Right atrium auricular region (tissue), 2 donors: ENCODE measurements at places on chromosomes 7 and 10.
A peak's percentile ranks its signal among the peaks of the same experiment; 100 is the strongest.

DNA sequence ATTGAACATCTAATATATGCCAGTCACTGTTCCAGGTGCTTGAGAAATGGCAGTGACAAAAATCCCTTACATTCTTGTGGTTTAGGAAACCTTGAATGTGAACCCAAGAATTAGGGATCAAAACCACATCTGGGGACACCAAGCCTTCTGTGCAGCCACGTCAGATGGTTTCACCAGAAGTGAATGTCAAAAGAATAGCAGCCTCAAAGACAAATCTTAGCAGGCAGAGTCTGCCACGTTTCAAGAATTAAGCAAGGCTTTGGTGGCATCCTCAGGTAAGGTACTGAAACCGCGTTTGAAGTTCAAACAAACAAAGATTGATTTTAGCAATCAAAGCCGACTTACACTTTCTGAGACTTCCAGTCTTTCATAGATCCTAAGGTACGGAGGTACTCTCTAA lies 225.5 kb upstream of the GNAI1 start:
- no peak for DNase-seq

GRCh38 chr7:123769371-123769770 lies 20.6 kb upstream of the WASL start:
- DNase-seq, result peak; percentile 65

GRCh38 chr10:10780746-10781145 lies 236.9 kb upstream of the CELF2 start:
- no peak for DNase-seq

DNA sequence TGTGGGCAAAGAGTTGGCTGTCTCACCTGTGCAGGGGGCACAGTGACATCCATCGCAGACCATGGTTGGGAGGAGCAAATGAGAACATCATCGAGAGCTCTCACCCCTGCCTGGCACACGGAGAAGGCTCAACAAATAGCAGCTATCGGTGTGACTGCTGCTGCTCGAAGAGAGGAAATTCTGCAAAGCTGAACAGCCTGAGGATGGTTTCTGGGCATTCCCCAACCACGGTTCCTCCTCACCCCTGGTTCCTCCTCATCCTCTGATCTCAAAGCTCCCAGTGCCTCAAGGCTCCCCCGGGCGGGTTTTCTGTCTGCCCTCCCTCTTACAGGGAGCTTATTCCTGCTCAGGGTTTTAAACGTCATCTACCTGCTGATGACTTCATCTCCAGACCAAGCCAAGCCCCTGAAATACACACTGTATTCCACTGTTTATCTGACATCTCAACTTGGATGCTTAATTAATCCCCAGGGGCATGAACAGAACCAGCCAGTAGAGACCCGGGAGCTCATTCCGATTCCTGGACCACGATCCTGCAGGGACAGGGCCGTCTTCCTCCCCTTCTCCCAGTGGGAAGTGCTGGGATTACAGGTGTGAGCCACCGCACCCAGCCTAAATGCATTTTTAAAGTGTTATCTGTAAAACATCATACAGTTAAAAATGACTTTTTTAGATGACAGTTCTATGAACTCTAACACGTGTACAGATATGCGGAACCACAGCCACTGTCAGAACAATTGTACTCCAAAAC lies 19.5 kb upstream of the NOM1 start:
- no peak for DNase-seq

DNA sequence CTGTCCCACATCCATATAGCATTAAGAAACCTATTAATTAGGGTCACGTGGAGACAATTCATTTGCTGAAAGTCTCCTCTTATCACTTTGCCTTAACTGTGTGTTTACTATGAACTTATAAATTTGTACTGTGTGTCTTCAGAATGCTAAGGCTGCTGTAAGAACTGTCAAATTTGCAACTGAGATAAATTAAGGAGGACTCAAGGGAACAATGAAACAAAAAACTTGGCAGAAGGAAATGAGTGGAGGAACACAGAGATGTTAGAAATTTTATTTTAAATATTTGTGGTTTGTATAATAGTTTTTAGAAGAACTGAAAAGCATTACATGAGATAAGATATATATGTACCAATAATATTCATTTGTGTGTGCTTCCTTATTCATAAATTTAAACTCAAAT lies 1005.3 kb upstream of the SORCS1 start:
- DNase-seq, result no peak

DNA sequence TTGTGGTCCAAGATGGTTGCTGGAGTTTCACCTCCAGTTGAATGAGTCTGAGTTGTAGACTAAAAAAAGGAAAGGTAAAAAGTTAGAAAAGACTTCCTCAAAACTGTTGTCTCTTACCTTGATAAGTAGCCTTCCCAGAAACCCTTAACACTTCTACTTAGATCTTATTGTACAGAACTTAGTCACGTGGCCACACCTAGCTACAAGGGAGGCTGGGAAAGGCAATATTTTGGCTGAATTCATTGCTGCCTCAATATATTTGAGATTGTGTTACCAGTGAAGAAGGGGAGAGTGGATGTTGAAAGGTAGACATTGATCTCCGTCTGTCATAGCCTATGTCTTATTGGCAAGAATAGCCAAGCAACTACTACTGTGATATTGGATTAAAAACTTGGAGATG lies 35.5 kb upstream of the VDAC2 start:
- DNase-seq, result no peak

- DNase-seq, result no peak
Observed at GRCh38 chr10:123965973-123966895, 74.6 kb upstream of the CPXM2 start.

DNA sequence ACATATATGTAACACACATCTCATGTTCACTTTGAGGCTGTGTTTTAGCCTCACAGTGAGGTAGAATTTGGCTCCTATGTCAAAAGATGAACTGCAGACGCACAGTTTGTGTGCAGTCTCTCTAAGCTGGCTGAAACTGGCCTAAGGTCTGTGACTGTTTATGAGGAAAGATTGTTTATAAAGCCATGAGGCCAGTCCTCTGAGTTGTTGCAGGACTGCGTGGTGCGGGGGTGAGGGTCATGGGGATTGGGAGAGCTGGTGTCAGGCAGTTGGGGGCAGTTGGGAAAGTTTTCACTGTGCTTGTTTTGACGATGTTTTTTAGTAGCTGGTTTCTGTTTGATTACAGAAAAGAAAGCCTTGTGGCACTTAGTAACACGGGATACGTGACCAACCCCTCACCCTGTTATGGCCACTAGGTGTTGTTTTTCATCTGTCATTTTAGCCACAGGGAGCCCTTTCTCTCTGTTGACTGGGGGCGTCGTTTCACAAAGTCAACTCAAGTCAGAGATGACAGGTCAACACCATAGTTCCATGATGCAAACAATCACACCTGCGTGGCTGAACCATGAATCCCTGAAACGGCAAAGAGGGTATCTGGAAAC lies 310.9 kb downstream of the CCDC3 start:
- DNase-seq, result no peak

- DNase-seq, result no peak
Observed at GRCh38 chr10:122363311-122363710, 11.2 kb upstream of the PLEKHA1 start.

DNA sequence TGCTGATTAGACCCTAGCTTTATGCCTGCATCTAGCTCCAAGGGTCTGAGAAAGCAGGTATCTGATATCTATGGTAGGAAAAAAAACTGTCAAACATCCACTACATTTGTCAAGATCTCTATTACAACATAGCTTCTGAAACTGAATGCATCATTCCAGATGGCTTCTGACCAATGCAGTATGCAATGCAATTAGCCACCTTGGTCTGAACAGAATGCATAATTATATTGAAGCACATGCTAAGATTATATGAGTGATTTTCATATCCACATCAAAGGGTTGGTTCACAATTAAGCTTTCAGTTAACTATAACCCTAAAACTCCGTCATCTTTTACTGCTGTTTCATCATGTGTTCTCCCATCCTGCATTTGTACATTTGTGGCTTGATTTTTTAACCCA lies 271.4 kb downstream of the POLR1F start:
- no peak for DNase-seq

DNA sequence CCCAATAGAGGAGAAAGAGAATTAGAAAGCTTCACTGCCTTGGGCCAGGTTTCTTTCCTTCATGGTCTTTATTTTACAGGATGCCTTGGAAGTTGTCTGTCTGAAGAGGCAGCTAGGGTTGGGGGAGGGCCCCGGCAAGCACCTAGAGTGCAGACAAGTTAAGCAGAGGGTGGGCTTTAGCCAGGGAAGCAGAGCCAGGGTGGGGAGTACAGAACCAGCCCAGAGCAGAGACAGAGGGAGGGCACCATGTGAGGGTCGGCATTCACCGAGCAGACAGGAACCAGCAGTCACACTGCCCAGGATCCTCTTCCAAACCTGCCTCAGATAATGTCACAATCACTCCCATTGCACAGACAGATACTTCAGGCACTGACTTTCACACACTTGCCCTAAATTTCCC lies 75.9 kb downstream of the ADARB2 start:
- DNase-seq, result no peak

DNA sequence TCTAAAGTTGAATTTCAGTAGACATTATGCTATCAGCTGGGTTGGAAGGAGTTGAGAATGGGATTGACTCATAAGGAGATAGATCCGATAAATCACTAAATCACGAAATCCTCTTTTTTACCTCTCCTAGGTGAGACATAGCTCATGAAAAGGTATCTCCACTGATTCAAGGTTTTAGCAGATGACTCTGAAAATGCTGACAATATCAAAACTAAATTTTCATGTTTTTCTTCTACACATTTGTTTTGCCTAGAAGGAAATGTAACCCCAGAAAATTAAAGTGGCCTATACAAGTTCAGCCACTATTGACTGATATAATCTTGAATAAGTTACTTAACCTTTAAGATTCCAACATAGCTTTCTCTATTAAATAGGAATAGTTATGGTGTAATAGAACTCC lies 82.2 kb upstream of the VWDE start:
- DNase-seq, result no peak
